ENCODE measurements at places on chromosomes 2 and 18.
A peak's percentile ranks its signal among the peaks of the same experiment; 100 is the strongest.

DNA sequence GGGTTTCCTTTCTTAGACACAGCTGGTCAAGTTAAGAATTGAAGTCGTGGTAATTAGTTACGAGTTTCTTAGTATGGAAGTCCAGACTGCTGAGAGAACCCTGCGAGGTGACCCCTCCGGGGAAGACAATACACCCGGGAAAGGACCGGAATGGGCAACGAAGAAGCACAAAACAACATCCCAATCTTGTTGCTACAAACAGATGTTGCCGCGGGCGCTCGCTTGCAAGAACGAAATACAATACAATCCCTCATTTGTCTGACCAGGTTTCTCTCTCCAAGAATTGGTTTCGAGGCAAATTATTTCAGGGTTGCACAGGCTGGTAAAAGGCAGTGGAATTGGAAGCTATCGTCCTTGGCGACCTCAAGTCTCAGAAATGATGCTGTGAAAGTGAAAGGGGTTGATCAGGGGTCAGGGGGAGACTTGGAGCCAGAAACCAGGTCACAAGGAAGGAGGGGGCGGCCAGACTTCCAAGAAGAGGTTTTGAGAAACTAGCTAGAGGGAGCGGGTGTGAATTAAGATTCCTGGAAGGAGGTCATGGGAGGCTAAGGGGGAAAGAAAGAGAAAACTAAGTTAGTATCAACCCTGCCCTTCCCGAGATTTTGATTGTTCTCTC is 401.9 kb downstream of the HRH4 start:
- no peak for DNase-seq

GRCh38 chr18:75280427-75281280 is 70.1 kb downstream of the TSHZ1 start:
- DNase-seq, result no peak

DNA sequence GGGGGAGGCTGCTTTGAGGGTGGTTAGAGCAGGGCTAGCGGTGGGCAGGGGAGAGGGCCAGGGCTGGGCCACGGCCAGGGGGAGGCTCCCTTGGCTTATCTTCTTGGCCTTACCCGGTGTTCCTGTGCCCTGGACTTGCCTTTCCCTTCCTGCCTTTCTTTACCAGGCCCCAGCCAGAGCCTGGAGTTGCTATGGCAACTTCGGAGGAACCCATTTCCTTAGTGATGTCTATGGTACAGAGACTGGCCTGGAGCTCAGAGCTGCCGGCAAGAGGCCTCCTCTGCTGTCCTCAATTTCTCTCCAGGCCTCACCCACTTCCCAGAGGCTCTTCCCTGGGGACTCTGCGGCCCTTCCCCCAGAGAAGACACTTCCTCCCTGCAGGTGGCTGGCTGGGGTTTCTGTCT is 11.5 kb downstream of the SPEG start:
- DNase-seq, result peak; percentile 64

DNA sequence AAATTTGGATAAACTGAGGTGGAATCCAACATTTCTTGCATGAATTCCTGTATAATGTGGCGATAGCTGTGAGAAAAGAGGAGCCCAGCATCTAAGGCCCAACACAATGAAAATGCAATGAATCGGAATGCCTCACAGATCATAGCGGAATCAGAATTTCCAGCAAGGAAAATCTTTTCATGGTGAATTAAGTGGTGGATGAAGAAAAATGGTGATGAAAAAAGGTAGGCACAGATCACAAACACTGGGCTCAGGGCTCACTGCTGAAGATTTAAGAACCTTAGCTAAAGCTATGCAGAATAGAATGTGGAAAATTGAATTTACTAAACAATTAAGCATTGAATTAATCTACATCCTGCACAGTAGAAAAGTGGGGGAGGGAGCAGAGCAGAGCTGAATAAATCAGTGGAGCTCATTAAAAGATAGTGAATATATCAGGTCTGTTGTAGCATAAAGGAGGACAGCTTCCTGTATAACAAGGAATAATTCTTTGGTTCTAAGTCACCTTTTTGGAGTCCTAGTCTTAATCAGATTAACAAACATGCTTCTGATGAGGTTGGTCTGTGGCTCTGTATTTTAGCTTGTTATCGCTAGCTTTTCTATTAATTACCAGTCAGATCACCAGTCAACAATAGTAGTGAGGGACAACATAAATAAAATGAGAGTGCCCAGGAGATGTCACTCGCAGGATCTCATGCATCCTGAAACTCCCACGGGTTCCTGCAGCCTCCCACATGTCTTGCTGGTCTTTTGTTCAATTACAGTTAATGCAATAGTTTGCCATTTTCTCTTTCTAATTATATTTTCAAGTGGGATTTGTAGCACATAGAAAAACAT is 27.0 kb downstream of the MEIS1 start:
- DNase-seq, result no peak

GRCh38 chr2:48984922-48985321 is 169.4 kb downstream of the FSHR start:
- DNase-seq, result no peak

DNA sequence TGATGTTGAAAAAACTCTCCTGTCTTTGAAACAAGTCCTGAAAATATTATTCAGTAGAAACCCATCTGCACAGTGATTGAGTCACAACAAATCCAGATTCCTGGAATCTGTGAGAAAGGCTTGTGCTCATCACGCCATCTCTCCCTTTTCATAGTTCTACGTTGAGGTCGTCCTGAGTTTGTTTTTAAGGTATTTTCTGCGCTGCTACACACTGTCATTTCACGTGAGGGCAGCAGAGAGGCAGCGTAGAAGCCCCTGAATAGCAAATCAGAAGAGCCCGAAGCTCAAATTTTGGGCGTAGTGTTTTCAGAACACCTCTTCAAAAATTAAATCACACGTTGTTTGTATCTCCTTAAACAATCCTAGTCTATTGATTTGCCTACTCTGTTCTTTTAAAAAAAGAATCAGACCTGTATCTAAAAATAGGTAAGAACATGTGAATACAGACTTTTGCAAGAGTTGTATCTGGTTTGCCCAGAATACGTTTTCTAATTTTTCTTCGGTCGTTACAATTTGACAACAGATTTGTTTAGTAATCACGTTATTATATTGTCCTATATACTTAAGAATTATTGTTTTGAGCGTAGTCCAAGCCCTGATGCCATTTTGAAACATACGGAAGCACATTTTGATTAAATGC is 61.6 kb upstream of the SLC38A11 start:
- DNase-seq, result peak; percentile 75

DNA sequence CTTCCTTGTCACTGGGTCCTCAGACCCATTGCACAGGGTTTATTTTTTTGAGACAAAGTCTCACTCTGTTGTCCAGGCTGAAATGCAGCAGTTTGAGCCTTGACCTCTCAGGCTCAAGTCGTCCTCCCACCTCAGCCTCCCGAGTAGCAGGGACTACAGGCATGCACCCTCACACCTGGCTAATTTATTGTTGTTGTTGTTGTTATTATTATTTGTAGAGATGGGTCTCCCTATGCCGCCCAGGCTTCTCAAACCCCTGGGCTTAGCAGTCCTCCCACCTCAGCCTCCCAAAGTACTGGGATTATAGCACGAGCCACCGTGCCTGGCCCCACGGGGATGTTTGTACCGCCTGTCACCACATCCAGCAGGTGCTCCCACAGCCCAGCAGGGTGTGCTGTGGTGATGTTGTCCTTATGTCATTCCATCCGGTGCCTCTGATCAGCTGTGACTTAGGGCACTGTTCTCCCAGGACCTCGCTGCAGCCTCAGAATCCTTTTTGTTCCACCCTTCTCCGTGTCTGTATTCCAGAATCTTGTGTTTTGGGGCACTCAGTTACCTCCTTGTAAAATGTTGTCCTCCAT is 182.3 kb downstream of the INO80D start:
- no peak for DNase-seq

- DNase-seq, result no peak
These were observed 132.3 kb upstream of the ALPP start for GRCh38 chr2:232246245-232246644.

DNA sequence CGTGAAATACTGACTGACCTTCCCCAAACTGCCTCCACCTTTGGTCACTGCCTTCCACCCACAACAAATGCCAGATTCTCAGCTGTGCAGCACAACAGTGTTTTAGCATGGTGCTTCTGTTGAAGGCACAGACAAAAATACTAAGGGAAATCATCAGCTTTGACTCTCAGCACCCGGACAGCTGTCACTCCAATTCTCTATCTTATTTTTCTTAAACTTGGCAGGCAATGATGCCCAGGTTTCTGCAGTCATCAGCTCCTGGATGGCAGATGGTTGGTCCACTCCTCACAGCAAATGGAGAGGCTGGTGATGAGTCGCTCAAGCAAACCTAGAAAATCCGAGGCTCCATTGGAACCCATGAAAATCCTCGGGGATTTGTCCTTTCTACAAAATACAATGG is 2.9 kb upstream of the FAM124B start:
- DNase-seq, result no peak

- peak; percentile 89 for DNase-seq
These were observed 53.4 kb downstream of the ADI1 start for GRCh38 chr2:3465844-3466481.

- DNase-seq, result no peak
These were observed 8.6 kb downstream of the FAM171B start for GRCh38 chr2:186702501-186702900.

Measured in fibroblast of skin of abdomen (primary cell).